ENCODE measurements at places on chromosomes 16 and 17. TPM values are rescaled to one million over a fixed set of nuclear protein-coding genes. Genes with fewer than 3 reads are reported as not detected.

GRCh38 chr16:56789360-56789759 lies 59.4 kb downstream of the NUP93 start:
- H3K27me3 ChIP-seq, result no peaks in the 10 kb centered on the region
- DNase-seq, result no peak
- H3K4me3 ChIP-seq, result no peak overlapping the region

GRCh38 chr17:1026599-1026975 lies 29.7 kb downstream of the TIMM22 start:
- H3K36me3 ChIP-seq, result no peaks in the 10 kb centered on the region
- H3K4me1 ChIP-seq, result no peaks in the 10 kb centered on the region
- no peaks in the 10 kb centered on the region for H3K27me3 ChIP-seq
- no peak for DNase-seq
- H3K27ac ChIP-seq, result no peak overlapping the region

- peak; percentile 97 for DNase-seq
- peak within 1 kb of the TSS; percentile 90 for H3K27ac ChIP-seq
- peak within 1 kb of the TSS; percentile 97 for H3K4me3 ChIP-seq
- H3K27me3 ChIP-seq, result no peaks in the 10 kb centered on the region
These were observed at the start of gene ZNF652 for GRCh38 chr17:49361902-49362722. TSS of gene ZNF652 (minus strand) at chr17:49362250. CDS start at chr17:49317725, 44,525 bp downstream.

- H3K27ac ChIP-seq, result no peak overlapping the region
- DNase-seq, result peak; percentile 67
- H3K4me3 ChIP-seq, result no peak overlapping the region
- H3K4me1 ChIP-seq, result peaks cover 24% of the 10 kb centered on the region
- no peaks in the 10 kb centered on the region for H3K36me3 ChIP-seq
These were observed 4.8 kb upstream of the MT2A start for GRCh38 chr16:56603589-56603988.

GRCh38 chr17:48814504-48814903 lies 2.5 kb downstream of the TTLL6 start:
- H3K4me3 ChIP-seq, result no peak overlapping the region
- no peaks in the 10 kb centered on the region for H3K36me3 ChIP-seq
- H3K4me1 ChIP-seq, result peaks cover 5% of the 10 kb centered on the region
- no peaks in the 10 kb centered on the region for H3K27me3 ChIP-seq

GRCh38 chr16:58733248-58733670 lies 857 bp downstream of the GOT2 start:
- H3K4me1 ChIP-seq, result no peaks in the 10 kb centered on the region
- H3K36me3 ChIP-seq, result no peaks in the 10 kb centered on the region
- no peaks in the 10 kb centered on the region for H3K27me3 ChIP-seq
- H3K27ac ChIP-seq, result peak overlapping the region; percentile 91

- no peak overlapping the region for H3K4me3 ChIP-seq
- no peaks in the 10 kb centered on the region for H3K36me3 ChIP-seq
- no peaks in the 10 kb centered on the region for H3K27me3 ChIP-seq
- no peak for DNase-seq
- no peaks in the 10 kb centered on the region for H3K4me1 ChIP-seq
- H3K27ac ChIP-seq, result no peak overlapping the region
These were observed 20.2 kb downstream of the ABR start for GRCh38 chr17:1159431-1160180.

DNA sequence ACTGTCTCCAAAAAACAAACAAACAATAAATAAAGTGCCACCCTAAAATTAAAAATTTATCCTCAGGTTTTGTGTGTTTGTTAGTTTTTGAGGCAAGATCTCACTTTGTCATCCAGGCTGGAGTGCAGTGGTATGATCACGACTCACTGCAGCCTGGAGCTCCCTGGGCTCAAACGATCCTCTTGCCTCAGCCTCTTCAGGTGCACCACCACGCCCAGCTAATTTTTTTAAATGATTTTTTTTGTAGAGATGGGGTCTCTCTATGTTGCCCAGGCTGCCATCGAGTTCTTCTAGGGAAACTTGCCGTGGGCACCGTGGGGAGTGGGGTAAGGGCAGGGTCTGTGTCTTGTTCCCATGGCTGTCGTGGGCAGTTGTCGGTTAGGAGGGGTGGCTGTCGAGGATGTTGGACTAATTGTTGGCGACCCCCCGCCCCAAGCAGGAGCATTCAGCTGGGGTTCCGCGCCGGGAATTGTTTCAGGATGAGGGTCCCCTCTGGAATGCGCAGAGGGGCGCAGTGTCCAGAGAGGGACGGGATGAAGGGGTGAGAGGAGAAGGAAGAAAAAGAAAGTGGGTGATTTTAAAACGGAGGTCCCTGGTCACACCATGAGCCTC lies 1.1 kb upstream of the RNF213 start:
- H3K27me3 ChIP-seq, result no peaks in the 10 kb centered on the region
- H3K36me3 ChIP-seq, result no peaks in the 10 kb centered on the region
- no peak for DNase-seq
- peak overlapping the region; percentile 57 for H3K4me3 ChIP-seq
- H3K27ac ChIP-seq, result peak overlapping the region; percentile 92
- H3K4me1 ChIP-seq, result peaks cover 23% of the 10 kb centered on the region

- H3K4me1 ChIP-seq, result no peaks in the 10 kb centered on the region
- H3K36me3 ChIP-seq, result no peaks in the 10 kb centered on the region
- no peak overlapping the region for H3K27ac ChIP-seq
- no peaks in the 10 kb centered on the region for H3K27me3 ChIP-seq
These were observed 1.3 kb downstream of the C17orf58 start for GRCh38 chr17:67994817-67995569.

- DNase-seq, result no peak
- no peaks in the 10 kb centered on the region for H3K27me3 ChIP-seq
- H3K4me3 ChIP-seq, result no peak overlapping the region
- H3K27ac ChIP-seq, result no peak overlapping the region
- no peaks in the 10 kb centered on the region for H3K4me1 ChIP-seq
These were observed 16.7 kb downstream of the MMP15 start for GRCh38 chr16:58042001-58042885.

GRCh38 chr17:32536736-32537643 lies 50.2 kb downstream of the CDK5R1 start:
- no peaks in the 10 kb centered on the region for H3K4me1 ChIP-seq
- H3K36me3 ChIP-seq, result no peaks in the 10 kb centered on the region
- H3K4me3 ChIP-seq, result no peak overlapping the region
- H3K27ac ChIP-seq, result no peak overlapping the region
- no peak for DNase-seq

- H3K27me3 ChIP-seq, result no peaks in the 10 kb centered on the region
- no peak overlapping the region for H3K4me3 ChIP-seq
- no peaks in the 10 kb centered on the region for H3K36me3 ChIP-seq
- H3K27ac ChIP-seq, result no peak overlapping the region
These were observed 32.8 kb downstream of the SCNN1B start for GRCh38 chr16:23334950-23335349.

DNA sequence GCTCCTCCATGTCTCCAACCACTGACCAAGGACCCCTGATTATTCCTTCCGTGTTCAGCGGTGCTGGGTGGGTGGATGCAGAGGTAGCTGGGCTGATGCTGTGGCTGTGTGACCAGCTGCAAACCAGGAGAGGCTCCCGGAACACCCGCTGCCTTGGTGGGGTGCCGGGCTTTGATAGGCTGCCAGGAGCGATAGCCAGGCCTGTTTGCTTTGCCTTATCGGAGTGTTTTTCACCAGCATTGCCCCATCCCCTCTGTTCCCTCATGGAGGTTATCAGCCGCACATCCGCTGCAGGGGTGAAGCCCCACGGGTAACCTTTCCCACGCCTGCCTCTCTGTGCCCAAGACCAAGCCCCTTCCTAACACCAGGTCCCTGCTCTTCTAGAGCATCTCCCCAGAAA lies 354.3 kb downstream of the C16orf95 start:
- no peaks in the 10 kb centered on the region for H3K4me1 ChIP-seq
- no peaks in the 10 kb centered on the region for H3K36me3 ChIP-seq
- H3K4me3 ChIP-seq, result no peak overlapping the region
- H3K27me3 ChIP-seq, result no peaks in the 10 kb centered on the region

DNA sequence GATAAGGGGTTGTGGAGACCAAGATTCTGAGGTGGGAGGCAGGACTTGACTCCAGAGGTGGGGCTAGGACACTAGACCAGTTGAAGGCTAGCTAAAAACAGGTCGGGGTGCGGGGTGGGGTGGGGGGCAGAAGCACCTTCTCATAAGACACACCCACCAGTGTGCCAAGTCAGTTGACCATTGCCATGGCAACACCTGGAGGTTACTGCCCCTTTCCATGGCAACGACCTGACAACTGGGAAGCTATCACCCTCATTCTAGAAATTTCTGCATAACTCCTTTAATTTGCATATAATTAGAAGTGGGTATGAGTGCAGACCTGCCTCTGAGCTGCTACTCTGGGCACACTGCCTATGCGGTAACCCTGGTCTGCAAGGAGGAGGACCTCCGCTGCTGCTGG lies 53.9 kb upstream of the ALOX12 start:
- no peaks in the 10 kb centered on the region for H3K4me1 ChIP-seq
- H3K27ac ChIP-seq, result no peak overlapping the region
- no peaks in the 10 kb centered on the region for H3K36me3 ChIP-seq
- no peaks in the 10 kb centered on the region for H3K27me3 ChIP-seq

DNA sequence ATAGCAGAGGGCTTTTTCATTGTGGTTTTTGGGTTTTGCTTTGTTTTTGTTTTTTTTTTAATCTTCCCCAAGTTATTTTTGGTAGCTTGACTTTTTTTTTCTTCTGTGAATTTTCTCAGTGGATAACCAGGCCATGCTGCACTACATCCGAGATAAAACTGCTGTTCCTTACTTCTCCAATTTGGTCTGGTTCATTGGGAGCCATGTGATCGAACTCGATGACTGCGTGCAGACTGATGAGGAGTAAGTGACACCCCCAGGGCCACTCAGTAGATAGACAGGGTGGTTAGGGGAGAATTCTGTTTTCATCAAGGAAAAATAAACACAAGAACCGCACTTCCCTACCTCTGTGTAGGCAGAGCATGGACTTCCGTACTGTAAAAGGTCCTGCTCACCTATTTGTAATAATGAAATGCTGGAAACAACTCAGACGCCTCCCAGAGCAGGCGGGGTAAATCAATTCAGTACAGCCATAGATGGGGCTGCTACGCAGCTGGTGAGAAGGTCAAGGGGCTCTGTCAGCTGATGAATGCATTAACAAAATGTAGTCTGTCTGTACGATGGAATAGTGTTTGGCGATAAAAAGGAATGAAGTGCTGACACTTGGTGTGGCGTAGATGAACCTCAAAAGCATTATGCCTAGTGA lies 28.6 kb downstream of the CLEC16A start:
- H3K4me3 ChIP-seq, result no peak overlapping the region
- H3K4me1 ChIP-seq, result no peaks in the 10 kb centered on the region
- H3K27ac ChIP-seq, result no peak overlapping the region
- DNase-seq, result no peak
- H3K27me3 ChIP-seq, result no peaks in the 10 kb centered on the region

DNA sequence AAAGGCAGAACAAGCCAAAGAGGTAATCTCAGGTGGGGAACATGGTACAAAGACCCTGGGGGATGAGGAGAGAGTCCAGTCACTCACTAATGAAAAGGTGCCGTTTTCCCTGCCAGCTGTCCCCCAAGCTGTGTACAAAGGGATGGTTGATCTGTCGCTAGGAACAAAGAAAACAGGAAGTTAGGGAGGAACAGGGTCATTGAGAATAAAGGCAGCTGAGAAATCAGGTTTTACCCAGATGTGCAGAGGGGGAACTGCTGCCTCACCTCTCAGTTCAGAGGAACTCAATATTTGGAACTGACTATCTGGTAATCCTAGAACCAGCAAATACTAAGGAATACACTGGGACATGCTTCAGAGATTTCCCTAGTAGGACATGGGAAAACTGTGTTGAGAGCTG lies 1.5 kb downstream of the RSKR start:
- H3K36me3 ChIP-seq, result peaks cover 32% of the 10 kb centered on the region
- H3K27me3 ChIP-seq, result no peaks in the 10 kb centered on the region
- no peak overlapping the region for H3K4me3 ChIP-seq
- peaks cover 5% of the 10 kb centered on the region for H3K4me1 ChIP-seq
- no peak for DNase-seq

DNA sequence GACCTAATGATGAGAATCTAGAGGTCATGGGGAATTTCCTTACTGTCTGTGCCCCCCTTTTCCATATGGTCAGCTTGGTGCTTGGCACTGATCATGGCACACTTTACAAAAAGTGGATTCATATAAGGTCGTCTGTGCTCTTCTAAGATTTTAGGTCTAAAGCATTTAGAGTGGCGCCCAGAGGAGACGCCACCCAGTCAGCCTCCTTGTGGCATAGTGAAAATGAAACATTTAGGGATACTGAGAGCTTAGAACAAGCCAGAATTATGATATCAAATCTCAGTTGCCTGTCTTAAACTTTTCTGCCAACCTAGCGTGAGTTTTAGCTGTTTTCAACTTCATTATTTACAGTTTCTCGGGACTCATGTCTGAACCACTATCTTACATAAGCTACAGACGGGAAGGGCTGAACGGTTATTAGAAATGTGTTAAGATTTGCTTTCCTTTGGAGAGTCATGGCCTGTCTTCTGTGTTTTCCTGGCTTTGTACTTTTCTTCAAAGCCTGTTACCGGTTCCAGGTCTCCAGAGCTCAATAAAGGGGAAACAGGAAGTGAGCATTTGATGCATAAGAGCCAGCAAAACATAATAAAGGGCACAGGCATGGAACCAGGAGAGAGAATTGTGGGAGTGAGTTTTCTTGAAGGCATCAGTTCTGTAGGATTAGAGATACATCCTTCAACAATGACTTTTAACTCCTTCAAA lies 13.7 kb downstream of the ZNRF1 start:
- no peak overlapping the region for H3K4me3 ChIP-seq
- peak overlapping the region; percentile 3 for H3K27ac ChIP-seq
- no peaks in the 10 kb centered on the region for H3K4me1 ChIP-seq
- no peaks in the 10 kb centered on the region for H3K36me3 ChIP-seq
- DNase-seq, result no peak

GRCh38 chr17:47872651-47873161 lies 21.7 kb upstream of the SP6 start:
- H3K36me3 ChIP-seq, result no peaks in the 10 kb centered on the region
- no peaks in the 10 kb centered on the region for H3K4me1 ChIP-seq
- no peak overlapping the region for H3K27ac ChIP-seq
- no peaks in the 10 kb centered on the region for H3K27me3 ChIP-seq
- DNase-seq, result peak; percentile 35

- H3K36me3 ChIP-seq, result no peaks in the 10 kb centered on the region
- no peaks in the 10 kb centered on the region for H3K27me3 ChIP-seq
- H3K4me3 ChIP-seq, result no peak overlapping the region
- no peak overlapping the region for H3K27ac ChIP-seq
- no peak for DNase-seq
These were observed 23.2 kb downstream of the SLC39A11 start for GRCh38 chr17:73069164-73069770.

DNA sequence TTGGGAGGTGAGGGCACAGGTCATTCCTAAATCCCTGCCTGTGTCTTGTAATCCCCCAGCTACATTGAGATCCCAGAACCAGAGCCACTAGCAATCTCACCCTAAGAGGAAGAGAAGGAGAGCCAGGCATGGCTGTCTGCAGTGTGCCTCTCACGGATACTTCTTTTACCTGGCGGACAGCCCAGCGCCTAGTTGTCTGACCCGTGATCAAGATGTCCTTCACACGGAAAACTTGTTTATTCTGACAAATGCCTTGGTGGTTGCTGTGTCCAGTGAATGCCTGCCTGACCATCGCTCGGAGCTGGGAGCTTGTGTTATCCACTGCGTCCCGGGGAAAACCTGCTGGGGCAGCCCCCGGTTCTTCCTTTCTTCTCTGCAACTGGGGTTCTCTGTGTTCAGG lies 140.5 kb upstream of the WSCD1 start:
- no peaks in the 10 kb centered on the region for H3K36me3 ChIP-seq
- no peaks in the 10 kb centered on the region for H3K27me3 ChIP-seq
- H3K27ac ChIP-seq, result no peak overlapping the region
- no peak overlapping the region for H3K4me3 ChIP-seq

Gene STH
- not detected for total RNA-seq

Gene KCTD5
- total RNA-seq, result 10.5 TPM

Gene TM4SF5
- 215 TPM for total RNA-seq

Gene KRT36
- not detected for total RNA-seq

Gene CD300H
- total RNA-seq, result not detected

Gene HBA2
- 27.6 TPM for total RNA-seq

Gene PRDM7
- total RNA-seq, result not detected

Gene ATAD5
- total RNA-seq, result 0.37 TPM

Gene IQCK
- total RNA-seq, result 4.1 TPM

Gene ZNF646
- total RNA-seq, result 4.2 TPM

Gene TMEM106A
- total RNA-seq, result 5.9 TPM

Gene ATP1B2
- 1.7 TPM for total RNA-seq

Data from right lobe of liver (tissue), 6 donors.